ENCODE measurements at places on chromosomes 13 and 19.

DNA sequence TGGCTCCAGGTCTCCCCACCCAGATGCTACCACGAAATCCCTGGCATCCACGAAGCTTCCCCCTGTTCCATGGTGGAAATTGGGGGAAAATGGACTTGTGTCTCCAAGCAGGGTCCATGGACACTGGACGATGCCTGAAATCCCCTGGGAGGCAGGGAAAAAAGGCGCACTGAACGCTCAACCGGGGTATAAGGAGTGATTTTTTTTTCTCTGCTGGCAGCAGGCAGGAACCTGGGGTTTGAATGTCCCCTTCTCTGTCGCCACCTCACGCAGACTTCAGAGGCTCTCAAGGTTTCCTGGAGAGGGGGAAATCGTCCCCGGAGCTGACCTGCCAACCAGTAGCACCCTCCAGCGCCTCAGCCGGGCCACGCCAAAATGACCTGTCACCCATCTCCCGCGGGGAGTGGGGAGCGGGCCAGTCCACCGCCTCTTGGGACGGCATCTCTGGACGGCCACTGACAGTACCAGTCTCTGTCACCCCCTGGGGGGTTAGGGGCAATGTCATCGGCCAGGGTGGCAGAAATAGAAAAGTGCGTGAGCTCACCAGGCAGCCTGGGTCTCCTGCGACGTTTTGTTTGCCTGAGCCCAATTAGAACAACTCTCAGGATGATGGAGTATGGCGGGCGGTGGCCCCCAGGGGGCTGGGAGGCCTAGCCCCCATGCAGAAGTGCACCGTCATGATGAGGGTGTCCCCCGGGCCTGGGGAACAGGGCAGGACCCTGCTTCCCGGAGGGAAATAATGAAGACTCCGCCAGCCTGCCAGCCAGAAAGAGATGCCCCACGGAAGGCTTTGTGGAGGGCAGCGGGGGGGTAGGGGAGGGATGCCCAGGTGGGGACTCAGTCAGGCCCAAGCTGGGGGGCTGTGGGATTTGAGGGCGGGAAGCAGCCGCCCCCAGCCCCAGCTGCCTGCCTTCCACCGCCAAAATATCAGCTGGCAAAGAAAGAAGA is 2.6 kb downstream of the PTPRS start:
- DNase-seq = no peak

DNA sequence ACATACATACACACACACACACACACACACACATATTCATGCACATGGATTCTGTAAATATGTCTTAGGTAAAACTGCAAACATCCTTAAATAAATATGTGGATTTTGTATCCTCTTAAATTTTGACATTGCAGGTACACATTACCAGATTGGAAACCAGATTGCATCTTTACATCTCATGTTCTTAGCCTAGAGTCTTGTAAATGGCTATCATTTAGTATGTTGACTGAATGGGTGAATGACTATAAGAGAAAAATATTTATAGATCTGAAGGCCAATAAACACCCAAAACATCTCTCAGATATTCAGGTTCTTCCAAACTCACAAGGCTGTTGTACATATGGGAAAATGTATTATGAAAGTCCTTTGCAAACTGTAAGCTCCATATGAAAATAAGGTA is 104.3 kb downstream of the STARD13 start:
- DNase-seq = no peak

DNA sequence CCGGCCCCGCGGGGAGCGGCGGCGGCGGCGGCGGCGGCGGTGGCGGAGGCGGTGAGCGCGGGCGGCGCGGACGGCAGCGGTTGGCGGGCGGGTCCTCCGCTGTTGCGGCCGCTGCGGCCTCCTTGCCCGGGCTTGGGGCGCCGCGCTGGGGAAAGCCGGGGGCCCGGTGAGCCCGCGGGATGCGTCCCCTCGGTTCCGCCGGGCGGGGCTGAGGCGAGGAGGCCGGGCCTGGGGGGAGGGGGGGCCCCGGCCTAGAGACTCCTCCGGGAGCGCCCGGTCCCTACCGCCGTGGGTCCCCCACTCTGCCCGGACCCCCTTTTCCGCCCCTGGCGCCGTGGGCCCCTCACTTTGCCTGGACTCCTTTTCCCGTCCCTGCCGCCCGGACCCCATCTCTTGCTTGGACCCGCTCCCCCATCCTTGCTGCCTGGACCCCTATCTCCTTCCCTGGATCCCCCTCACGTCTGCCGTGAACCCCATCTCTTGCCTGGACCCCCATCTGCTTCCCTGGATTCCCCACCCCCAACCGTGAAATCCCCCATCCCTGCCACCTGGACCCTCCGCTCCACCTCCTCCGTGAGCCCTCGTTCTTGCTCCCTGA is 28.6 kb upstream of the NDUFS7 start:
- DNase-seq = no peak

GRCh38 chr19:42114412-42114811 is 17.8 kb downstream of the POU2F2 start:
- DNase-seq = no peak

- DNase-seq = no peak
Measured at GRCh38 chr19:850221-850978, 1.7 kb upstream of the ELANE start.

GRCh38 chr19:37698216-37698615 is 21.3 kb downstream of the ZNF607 start:
- no peak for DNase-seq

DNA sequence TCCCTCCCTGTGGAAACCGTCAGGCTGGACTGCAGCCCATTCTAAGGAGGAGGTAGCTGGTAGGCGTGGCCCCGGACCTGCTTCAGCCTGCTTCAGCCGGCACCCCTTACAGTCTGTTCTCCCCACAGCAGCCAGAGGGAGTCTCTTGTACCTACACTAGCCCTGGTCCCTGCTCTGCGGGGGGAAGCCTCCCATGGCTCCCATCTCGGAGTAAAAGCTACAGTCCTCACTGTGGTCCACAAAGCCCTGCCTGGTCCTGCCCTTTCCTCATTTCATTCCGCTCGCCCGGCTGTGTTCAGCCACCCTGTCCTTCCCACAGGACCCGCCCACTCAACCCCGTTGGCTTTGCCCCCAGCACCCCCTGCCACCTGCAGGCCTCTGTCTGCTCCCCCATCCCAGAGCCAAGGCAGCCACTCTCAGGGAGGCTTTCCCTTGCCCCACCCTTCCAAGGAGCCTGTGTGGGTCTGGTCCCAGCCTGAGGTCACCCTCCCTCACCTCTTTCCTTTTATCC is 1.3 kb downstream of the PGLYRP1 start:
- DNase-seq = no peak

GRCh38 chr19:40614622-40615411 is 13.6 kb downstream of the LTBP4 start:
- no peak for DNase-seq

DNA sequence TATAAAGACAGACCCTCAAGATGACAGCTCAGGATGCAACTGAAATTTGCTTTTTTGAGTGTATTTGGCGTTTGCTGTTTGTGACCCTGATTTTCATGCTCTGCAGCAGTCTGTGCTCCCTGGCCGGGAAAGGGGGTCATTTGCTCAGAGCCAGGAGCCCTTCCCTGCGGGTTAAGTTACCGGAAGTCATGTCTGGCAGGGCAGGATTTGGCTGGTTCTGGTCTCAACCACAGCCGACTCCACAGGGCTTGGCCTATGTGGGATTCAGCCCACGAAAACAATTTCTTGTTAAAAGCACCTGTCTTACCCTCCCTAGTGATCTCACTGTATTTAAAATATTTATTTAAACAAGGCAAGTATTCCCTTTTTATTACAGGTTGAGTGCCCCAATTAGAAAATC is 22.6 kb downstream of the MCF2L start:
- no peak for DNase-seq

DNA sequence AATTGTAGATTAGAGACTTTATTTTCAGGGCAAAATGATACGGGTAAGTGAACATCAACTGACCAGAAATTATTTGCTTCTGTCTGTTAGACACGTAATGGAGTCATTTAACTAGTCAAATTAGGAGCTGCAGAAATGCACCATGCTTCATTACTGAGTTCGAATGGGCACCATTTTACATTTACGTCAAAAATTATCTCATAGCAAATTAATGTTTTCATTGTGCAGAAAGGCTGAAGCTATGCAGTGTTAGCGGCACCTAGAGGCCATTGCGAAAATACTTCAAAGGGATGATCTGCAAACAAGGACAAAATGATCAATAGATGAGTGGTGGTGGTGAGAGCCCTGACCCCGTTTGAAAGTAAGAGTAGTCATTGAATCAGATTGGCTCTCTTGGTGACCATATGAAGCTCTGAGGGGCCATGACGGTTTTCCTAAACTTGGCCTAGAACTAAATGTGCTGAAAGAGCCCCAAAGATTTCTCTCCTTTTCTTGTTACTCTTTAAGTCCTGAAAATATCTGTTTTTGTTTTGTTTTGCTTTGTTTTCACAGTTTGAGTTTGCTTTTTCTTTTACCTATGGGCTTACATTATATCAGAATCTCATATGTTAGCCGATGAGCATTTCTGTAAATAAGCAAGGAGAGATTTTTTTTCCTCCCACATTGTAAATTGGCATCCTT is 277.9 kb downstream of the ZNF536 start:
- DNase-seq = no peak

- DNase-seq = no peak
Measured at GRCh38 chr13:26494571-26495195, 62.8 kb upstream of the WASF3 start.

DNA sequence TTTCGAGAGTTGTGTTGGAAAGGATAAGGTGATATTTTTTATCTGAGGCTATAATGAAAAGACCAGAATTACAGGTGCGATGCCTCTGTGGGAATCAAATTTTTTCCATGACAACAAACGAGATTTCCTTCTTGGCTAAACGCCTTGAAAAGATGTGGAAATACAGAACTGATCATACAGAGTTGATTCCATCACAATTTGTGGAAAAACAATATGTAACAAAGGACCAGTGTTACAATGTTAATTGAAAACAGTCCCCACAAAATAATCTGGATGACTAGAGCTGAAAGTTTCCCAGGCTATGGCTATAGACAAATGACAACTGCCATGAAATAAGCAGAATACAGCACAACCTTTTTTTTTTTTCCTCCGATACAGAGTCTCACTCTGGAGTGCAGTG is 628.9 kb downstream of the DIAPH3 start:
- no peak for DNase-seq

- DNase-seq = peak; percentile 20
Measured at GRCh38 chr19:30556230-30556711, 184.1 kb downstream of the ZNF536 start.

DNA sequence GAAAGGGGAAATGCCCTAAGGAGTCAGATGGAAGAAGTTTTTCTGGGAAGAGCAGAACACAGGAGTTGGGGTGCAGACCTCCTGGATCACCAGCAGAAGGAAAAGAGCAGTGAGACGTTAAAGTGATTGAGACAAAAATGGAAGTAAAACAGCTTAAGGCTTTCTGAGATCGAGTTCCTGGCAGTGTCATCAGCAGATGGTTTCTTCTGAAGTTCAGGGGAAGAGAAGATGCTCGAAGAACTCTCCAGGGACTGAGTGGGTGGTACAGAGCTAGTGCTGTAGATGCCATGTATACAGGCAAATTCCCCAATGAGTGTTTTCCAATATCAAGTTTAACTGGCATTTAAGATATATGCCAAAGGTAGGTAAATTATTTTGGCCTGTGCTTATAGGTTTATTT is 272.2 kb upstream of the KLF12 start:
- DNase-seq = no peak

- no peak for DNase-seq
Measured at GRCh38 chr13:39201180-39201579, 162.9 kb downstream of the NHLRC3 start.

All from iPS DF 6.9 (cell line).